ENCODE measurements at places on chromosomes 12 and 14.

GRCh38 chr12:116492703-116493324 is 66.4 kb upstream of the MAP1LC3B2 start:
- no peak for DNase-seq

- no peak for DNase-seq
Observed at GRCh38 chr12:105961821-105962671, 176.7 kb downstream of the NUAK1 start.

- DNase-seq, result no peak
Observed at GRCh38 chr12:84128117-84128991, 784.2 kb downstream of the SLC6A15 start.

- no peak for DNase-seq
Observed at GRCh38 chr12:130347588-130347987, 9.9 kb downstream of the PIWIL1 start.

DNA sequence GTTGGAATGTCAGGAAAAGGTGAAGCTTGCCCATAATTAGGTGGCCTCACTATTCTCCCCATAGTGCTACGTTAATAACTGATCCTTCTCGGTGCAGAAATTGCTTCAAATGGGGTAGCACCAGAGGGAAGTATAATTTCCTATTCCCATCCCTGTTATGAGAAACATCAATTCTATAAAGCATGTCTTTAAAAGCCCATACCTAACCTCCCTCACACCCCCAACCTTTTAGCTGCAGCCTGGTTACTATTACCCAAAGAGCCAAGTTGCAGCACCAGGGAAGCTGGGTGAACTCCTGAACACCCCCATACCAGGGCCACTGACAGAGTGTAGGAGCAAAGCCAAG is 15.2 kb downstream of the RBM23 start:
- no peak for DNase-seq

- DNase-seq, result no peak
Observed at GRCh38 chr12:64407342-64408223, 3.4 kb downstream of the XPOT start.

DNA sequence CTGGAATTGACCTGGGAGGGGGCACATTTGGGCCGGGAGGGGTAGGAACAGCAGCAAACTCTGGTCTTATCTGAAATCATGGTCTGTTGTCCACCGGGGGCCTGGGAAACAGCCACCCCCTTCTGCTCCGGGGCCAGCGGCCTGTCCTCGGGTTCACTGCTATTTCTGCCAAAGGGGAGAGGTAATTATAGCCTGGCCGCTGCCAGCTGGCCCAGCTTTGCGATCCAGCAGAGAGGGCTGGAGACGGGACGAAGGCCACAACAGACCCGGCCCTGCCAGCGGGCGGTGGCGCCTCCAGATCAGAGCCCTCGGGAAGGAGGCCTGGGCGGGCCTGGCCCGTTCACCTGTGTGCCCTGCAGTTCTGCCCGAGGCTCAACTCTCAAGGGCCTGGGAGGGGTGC is at the start of gene C14orf180:
Gene C14orf180, plus strand, starts transcription at position 258 of the 400 bp plus-strand sequence. CDS start 6,667 bp downstream, outside the sequence.
- DNase-seq, result no peak

- no peak for DNase-seq
Observed at GRCh38 chr12:55642669-55643068, 6.0 kb downstream of the OR10P1 start.

- DNase-seq, result no peak
Observed at GRCh38 chr12:132077322-132078100, 66.6 kb downstream of the DDX51 start.

DNA sequence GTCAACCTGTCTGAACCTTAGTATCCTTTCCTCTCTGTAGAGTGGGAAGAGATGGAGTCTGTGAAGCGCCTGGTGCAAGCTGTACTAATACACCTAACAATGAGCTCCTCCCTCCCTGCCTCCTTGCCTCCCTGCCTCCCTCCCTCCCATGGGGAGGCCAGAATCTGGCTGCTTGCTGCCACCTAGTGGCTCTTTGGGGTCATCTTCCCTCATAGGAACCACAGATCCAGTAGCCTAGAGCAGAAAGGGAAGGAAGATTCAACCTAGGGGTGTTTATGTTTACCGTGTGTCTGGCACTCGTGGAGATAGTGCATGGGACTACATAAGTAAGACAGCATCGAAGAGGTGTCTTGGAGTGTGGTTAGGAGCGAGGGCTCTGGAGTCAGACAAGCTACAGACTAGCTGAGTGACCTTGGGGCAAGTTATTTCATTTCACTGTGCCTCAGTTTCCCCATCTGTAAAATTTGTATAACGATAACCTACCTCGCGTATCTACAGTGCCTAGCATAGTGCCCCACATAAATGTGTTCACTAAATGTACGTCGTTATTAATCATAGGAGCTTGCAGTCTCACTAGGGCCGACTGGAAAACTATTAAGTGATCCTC is 35.5 kb upstream of the TSPAN9 start:
- peak; percentile 42 for DNase-seq

- DNase-seq, result no peak
Observed at GRCh38 chr12:78407722-78408121, 456.9 kb upstream of the SYT1 start.

DNA sequence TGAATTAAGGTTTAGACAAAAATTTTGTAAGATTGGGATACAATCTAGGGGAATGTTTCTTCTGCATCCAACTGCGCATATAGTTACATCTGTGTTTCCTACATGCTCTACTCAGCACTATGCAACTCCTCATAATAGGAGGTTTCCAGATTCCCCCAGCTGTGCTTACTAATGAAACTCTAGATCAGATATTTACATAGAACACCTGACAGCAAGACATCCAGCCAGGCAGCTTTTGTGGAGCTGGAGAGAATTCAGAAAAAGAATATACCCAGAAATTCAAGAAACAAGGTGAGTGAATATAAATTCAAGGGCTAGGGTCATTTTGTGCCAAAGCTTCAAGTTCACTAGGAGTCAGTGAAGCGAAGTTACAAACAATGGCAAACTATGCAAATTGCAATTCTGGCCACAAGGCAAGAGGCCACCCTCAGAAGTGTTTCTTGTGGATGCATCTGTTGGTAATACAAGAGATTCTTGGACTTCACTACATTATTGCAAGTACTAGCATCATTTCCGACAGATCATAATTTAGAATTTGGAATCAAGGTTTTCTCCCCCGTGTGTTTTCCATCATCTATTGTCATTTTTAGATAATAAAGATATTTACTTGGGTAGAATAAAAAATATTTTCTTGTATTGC is 341.2 kb upstream of the NAV3 start:
- no peak for DNase-seq

DNA sequence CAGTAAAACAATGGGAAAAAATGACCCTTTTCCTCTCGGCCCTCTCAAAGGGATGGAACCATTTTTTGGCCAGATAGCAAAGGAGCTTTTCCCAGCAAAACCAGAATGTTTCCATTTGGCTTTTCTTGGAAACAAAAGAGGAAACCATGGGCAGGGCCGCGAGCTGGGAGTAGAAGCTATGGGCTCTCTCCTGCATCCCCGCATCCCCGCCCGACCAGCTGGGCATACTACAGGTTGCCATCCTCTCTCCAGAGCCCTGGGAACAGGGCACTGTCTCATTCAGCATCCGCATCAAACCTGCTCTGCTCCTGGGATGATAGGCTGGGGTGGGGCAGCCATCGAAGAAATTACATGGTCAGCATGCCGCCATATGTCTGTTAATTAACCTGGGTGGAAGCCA is 20.9 kb downstream of the CD9 start:
- DNase-seq, result no peak

DNA sequence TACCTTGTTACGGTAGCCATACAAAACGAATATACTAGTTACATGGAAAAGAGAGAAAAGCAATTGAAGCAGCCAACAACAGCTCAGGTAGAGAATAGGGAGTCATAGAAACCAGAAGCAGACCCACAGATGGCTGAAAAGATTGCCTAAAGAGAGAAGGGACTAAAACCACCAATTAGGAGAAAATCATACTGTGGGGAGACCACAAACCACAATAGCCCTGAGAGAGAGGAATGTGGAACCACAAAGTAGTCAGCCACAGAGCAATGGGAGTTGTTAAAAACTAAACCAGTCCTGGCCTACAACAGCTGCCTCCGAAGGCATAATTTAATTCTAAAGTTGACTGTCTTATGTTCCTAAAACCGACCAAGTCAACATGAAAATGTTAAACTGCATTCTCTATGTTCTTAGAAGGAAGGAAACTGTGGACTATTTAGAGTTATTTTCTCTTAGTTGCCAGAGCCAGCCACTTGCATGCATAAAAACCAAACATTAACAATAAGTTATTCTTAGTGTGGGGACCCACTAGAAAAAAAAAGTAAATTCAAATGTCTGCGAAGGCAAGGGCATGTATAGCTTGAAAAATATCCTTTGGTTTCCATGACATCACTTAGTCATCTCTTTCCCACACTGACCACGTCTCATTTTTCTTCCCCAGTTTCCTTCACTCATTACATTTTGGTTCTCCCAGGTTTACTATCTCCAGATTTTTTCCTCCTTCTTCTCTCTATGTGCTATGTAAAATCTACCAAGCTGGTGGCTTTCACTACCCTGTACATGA is 398.1 kb downstream of the NOVA1 start:
- DNase-seq, result no peak

DNA sequence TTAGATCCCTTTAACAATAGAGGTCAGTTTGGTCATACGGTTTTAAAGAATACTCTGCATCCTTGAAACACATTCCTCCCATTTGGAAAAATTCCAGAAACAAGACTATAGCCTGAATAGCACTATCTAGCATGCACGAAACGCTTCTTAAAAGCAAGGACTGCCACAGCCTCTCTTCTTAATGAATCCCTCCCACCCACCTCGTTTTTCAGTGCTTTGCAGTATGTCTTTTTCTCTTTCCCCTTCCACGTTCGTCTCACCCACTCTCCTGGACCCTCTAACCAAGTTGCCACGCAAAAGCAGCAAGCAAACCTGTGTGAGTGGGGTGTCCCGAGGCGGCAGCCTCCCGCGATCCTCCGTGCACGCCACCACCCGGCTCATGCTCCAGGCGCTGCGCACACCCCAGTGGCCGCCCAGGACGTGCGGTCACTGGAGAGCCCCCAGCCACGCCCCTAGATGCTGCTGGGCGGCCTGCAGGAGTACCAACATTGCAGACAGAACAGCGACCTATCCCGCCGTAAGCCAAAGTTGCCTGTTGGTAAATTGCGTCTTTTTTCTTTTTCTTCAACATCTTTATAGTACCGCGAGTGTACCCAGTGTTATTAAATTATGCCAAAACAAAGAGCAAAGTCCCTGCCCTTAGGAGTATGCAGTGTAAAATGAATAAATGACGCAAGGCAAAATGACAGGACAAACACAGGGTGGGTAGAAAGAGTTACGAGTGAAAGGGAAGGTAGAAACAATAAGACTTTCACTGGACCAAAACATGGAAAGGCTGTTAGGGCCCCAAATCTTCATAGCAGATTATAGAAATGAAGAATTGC is at the start of gene SLC38A4:
Gene SLC38A4, minus strand, starts transcription at position 407 of the 824 bp plus-strand sequence. CDS start 32,926 bp downstream, outside the sequence.
- DNase-seq, result no peak

DNA sequence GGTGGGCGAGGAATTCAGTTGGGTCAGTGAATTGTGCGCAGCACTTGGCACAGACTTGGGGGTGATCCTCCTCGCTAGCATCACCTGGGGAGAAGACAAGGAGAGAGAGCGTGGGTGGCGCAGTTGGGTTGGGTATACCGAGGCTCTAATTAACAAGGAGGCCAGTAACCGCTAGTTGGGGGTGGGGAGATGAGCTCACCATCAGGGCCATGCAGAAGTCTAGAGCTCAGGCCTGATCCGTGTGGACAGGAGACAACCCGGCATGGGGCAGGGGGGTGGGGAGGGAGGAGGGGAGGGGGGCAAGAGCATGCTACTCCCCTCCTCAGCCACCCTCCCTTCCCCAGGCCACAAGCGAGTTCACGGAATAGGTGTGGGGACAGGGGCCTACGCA is 580 bp downstream of the SALL2 start:
- DNase-seq, result no peak

GRCh38 chr12:59388176-59388575 is 207.7 kb upstream of the SLC16A7 start:
- no peak for DNase-seq

DNA sequence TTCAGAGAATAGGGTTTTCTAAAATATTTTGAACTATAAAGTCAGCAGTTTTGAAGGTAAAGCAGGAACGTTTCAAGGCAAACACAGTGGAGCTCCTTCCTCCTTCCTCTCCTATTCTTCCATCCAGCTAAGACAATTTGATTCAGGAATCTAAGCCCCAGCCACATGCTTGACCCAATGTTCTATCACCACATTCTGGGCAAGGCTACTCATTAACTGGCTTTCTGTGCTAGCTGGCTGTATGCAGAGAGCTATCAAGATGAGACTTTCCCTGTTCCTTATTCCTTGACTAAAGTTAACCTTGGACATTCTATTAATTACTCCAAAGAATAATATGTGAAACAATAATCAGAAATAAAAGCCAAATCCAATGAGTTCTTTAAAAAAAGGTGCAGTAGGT is 266.9 kb downstream of the NOVA1 start:
- DNase-seq, result no peak

DNA sequence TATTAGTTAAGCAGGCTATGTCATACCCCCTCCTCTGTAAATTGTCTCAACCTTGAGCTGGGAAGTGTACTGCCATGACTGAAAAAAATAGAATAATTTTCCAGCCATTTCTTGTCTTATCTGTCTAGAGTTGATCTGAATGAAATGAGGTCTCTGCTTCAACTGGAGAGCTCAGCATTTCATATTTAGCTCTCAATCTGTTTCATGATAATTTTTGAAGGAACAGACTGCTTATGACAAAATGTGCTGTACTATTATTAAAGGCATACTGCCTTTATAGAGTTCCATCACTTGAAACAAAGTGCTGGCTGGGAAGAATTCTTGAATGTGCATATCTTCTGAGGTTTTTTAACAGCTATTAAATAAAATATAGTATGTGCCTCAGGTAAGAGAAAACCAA is 19.1 kb downstream of the PTPRO start:
- no peak for DNase-seq

- no peak for DNase-seq
Observed at GRCh38 chr12:99911967-99912366, 72.8 kb downstream of the ANKS1B start.

GRCh38 chr12:106238146-106238545 is 9.7 kb downstream of the CKAP4 start:
- DNase-seq, result no peak

- DNase-seq, result peak; percentile 12
Observed at GRCh38 chr14:87888136-87888999, 104.6 kb downstream of the GALC start.
